Spinal cord (tissue), 10 donors: ENCODE measurements at places on chromosomes 2 and 18. TPM values are rescaled to one million over a fixed set of nuclear protein-coding genes. Genes with fewer than 3 reads are reported as not detected.

DYNAP gene
- 0.08 TPM for polyA plus RNA-seq

IL1RL1 gene
- polyA plus RNA-seq, result not detected

PTPRN gene
- 72.2 TPM for polyA plus RNA-seq

OR6B2 gene
- not detected for polyA plus RNA-seq

TNS1 gene
- 61.9 TPM for polyA plus RNA-seq

WDR7 gene
- 29.1 TPM for polyA plus RNA-seq

SOWAHC gene
- polyA plus RNA-seq, result 11.3 TPM

NEUROD1 gene
- polyA plus RNA-seq, result 5.4 TPM

KATNAL2 gene
- 6.3 TPM for polyA plus RNA-seq

TFCP2L1 gene
- 0.52 TPM for polyA plus RNA-seq

APOB gene
- 0.27 TPM for polyA plus RNA-seq

FAM124B gene
- 7.4 TPM for polyA plus RNA-seq
